KG1 (cell line): ENCODE measurements at places on chromosomes 6 and 20.

DNA sequence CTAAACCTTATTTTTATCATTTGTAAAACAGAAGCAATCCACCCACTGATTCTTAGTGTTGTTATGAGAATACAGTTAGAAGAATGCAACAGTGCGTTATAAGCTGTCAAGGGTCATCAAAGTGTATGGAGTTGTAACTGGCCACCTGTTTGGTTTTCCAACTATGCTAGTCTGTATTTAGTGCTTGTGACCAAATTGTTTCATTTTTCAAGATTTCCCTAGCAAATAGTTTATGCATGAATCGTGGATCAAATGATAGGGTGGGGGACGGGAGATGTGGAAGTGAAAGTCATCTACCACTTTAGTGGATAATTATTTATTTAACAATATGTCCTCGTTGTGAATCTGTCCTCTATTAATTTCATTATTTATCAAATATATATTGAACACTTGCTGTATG is 175.4 kb upstream of the HDDC2 start:
- DNase-seq: no peak

- DNase-seq: no peak
Observed at GRCh38 chr6:65170273-65170672, 536.8 kb downstream of the EYS start.

DNA sequence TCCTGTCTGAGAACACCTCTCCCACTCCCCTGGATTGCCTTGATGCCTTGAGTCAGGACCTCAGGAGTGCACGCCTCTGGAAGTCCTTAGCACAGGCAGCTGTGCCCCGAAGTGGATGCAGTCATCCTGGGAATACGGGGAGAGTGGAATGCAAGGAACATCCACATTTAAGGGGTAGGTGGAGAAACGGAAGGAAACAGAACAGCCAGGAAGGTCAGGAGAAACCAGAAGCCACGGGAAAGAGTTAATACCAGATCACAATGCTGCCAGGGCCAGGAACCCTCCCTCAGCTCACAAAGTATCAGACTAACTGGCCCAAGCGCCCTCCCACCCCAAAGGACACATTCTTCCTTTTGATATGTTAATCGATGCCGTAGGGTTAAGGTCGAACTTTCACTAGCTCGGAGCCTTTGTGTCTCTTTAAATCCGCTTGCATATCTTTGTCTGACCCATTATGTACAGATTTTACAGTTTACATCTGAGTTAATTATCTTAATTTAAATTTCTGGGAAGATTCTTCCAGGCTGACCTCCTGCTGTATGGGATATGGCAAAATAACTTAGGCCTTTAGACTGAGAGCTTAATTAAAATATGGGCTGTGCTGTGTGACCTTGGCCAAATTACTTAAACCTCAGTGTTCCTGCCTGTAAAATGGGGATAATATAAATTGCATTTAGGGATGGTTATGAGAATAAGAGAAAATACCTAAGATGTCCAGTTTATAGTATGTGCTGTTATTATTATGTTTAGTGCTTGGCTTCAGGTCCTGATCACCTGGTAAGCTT is 24.0 kb upstream of the CCND3 start:
- DNase-seq: no peak

DNA sequence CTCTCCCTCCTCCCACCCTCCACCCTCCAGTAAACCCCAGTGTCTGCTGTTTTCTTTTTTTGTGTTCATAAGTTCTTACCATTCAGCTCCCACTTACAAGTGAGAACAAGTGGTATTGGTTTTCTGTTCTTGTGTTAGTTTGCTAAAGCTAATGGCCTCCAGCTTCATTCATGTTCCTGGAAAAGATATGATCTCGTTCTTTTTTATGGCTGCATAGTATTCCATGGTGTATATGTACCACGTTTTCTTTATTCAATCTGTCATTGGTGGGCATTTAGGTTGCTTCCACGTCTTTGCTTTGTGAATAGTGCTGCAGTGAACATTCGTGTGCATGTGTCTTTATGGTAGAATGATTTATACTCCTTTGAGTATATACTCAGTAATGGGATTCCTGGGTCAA is 42.7 kb upstream of the KCNG1 start:
- DNase-seq: no peak

DNA sequence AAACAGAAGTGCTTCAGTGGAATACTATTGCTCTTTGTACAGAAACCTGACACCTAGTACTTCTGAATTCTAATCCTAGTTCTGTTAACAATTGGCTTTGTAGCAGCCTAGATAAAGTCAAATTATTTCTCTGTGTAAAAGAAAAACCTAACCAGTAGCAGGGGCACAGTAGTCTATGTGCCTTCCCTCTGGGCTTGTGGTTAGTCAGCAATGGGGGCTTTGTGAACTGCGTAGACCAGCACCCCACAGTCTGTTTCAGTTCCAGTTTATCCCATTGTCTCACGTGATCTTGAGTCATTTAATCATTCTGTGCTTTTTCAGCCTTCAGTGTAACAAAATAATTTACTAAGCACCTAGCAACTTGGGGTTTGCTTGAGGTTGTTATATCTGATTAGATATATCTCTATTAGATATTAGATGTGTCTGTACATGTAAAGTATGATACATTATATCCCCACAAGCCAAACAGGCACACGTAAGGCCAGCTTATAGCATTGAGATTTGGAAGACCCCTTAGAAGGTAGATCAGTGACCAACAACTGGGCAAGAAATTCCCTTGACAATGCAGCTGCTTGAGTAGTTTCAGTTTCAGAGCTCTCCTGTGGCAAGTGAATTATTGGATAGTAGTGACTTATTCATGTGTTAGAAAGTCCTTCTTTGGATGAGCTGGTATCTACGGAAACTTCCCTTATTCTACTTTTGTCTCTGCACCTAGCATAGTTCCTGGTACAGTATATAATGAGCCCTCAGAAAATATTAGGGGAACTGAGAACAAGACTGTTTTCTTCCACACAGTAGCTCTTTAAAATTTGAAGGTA is 27.9 kb upstream of the CCR6 start:
- DNase-seq: no peak
